ENCODE measurements at places on chromosomes 5 and 9.

- DNase-seq: no peak
Observed at GRCh38 chr9:5854063-5854790, 21.3 kb upstream of the ERMP1 start.

- DNase-seq: no peak
Observed at GRCh38 chr9:90926936-90927335, 125.3 kb downstream of the SYK start.

- DNase-seq: no peak
Observed at GRCh38 chr5:3546028-3546427, 49.6 kb upstream of the IRX1 start.

DNA sequence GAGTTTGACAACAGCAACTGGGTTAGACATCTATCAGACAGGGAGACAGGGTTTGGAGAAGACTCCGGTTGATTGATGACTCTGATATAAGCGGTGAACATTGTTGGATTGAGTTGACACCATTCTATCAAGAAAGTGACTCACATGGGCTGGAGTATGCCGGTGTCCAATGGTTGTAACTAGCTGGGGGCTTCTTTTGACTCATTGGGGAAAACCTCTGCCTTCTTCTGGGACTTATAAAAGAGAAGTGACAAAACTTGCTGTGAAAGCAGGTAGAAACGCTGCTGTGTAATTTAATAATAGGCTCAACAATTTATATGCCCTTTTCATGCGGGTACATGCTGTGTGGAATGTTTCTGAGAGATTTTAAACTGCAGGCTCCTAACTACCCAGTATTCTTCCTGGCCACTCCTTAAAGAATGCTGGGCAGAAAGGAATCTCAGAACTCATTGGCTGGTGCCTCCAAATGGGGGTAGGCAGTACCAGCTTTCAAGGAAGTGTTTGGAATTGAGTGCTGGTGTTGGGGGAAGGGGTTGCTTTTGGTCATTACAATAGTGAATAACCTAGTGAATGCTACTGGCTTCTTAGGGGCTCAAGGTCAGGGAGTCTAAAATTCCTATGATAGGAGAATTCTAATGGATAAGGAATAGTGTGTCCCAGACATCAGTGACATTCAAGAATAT lies 43.9 kb downstream of the FYB1 start:
- DNase-seq: no peak

GRCh38 chr9:30250872-30251271 lies 2133.6 kb upstream of the ACO1 start:
- no peak for DNase-seq

DNA sequence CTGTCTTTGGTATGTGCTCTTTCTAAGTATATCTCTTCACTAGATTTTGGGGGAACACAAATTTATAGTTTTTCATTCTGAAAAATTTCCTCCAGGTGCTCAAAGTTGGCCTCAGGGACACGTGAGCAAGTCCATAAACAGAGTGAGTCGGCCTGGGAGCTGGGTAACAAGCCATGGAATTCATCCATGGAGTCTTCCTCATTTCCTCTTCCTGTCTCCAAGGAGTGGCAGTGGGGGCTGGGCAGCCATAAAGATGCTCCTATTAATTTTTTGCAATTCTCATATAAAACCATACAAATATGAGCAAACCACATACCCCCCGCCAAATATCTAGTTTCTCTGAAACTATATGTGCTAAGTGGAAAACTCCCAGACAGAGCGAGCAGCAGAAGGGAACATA lies 136.6 kb upstream of the OTULINL start:
- no peak for DNase-seq

- DNase-seq: no peak
Observed at GRCh38 chr9:76417394-76417793, 23.2 kb upstream of the RFK start.

DNA sequence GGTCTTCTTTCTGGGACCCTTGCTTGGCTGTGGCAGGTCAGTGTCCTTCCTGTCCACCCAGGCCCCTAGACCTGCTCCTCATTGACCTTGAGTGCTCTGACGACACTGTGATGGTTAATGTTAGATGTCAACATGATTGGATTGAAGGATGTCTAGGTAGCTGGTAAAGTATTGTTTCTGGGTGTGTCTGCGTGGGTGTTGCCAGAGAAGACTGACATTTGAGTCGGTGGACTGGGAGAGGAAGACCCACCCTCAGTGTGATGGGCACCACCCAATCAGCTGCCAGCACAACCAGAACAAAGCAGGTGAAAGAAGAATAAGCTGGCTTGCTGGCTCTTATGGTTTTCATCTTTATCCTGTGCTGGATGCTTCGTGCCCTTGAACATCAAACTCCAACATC lies 74.5 kb downstream of the CFAP90 start:
- no peak for DNase-seq

DNA sequence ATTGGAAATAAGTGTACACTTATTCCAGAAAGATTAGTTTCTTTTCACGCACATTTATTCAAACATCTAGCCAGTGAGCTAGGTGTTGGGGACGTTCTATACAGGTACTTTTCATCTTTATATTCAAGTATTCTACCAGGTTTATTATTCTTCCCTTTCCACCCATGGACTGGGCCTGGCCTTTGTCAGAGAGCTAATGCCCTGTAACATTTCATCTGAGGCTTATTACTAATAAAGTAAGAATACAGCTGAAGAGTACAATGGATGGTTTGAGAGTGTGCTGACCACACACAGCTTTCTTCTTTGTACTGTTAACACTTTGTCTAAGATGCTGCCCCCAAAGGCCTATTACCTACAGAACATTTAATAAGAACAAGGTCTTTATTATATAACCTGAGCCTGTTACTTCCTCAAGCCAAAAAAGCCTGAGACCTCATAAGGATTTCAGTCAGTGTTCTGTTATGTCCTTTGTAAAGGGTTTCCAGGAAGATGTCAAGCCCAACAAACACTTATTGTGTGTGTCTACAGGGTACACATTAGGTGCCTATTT lies 93.5 kb downstream of the ZNF608 start:
- DNase-seq: no peak

DNA sequence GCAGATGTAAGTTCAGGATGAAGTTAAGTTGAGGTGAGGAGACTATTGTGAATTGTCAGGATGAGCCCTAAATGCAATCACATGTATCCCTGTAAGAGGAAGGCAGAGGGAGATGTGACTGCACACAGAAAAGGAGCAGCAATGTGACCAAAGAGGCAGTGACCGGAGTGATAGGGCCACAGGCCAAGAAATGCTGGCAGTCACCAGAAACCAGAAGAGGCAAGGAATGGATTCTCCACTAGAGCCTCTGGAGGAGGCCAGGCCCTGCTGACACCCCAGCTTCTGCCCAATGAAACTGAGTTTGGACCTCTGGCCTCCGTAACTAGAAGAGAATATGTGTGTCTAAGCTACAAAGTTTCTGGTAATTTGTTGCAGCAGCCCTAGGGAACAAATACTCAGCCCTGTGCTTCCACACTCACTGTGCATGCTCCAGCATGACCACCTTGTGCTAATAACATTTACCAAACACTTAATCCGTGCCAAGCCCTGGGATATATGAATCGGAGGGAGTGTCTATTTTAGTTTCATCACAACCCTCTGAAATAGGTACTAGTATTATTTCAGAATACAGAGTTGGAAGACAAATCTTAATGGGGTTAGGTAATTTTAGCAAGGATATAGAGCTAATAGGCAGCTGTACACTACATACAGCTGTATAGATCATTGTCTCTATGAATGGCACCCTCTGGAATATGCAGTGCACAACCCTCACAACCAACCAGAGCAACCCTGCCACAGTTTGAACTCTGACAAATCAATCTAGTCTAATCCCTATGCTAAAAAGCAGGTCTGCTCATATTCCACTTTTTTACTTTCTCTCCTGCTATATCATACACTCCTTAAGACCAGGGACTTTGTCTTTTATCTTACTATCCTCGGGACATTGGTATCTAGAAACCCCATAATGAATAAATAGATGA lies 7.8 kb upstream of the GPX8 start:
- DNase-seq: no peak

DNA sequence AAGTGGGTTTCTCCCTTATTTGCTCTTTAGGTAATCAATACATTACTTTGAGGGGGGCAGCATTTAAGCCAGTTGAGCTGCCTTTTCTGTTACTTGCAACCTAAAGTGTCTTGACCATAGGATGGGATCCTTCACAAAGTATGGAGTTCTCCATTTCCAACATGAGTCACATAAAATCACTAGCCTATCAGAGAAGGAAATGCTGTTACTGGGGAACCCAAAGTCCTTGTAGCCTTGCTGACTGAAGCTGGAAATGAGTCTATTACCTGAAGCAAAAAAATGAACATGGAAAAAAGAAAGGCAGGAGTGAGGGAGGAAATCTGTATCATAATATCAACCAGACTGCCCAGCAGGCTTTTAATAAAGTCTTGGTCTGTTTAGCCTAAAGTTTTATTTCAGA lies 42.8 kb upstream of the SLIT3 start:
- no peak for DNase-seq

DNA sequence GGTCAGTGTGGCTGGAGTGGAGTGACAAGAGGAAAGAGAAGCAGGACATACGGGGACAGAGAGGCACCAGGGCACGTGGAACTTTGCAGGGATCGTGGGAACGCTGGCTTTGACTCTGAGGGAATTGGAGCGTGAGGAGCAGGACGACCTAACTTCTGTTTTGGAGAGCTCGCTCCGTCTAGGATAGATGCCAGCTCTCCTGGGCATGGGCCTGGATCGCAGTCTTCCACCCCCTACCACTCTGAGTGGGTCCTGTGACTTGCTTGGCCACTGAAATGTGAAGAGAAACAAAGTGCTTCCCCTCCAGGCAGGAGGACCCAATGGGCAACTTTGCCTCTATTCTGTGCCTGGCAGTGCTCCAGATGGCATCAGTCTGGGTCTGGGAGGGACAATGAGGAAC lies 8.7 kb upstream of the SH3PXD2B start:
- peak; percentile 27 for DNase-seq

DNA sequence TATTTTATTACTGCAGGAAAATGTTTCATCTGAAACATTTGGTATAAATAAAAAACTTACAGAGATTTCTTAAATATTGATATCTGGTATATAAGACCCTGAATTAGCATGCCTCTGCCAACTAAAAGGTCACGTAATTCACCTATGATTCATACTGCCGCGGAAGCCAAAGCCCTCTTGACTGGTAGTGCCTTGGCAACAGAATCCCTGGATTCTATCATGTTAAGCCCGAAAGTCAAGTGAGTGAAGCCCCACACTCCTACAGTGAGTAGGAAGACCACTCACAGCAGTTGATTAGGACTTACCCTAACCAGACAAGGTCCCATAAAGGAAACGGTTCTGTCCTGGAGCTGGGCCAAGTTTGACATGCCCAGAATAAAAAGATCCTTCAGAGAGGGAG lies 175.6 kb upstream of the NREP start:
- no peak for DNase-seq

- DNase-seq: no peak
Observed at GRCh38 chr9:35294066-35294465, 132.3 kb downstream of the UNC13B start.

DNA sequence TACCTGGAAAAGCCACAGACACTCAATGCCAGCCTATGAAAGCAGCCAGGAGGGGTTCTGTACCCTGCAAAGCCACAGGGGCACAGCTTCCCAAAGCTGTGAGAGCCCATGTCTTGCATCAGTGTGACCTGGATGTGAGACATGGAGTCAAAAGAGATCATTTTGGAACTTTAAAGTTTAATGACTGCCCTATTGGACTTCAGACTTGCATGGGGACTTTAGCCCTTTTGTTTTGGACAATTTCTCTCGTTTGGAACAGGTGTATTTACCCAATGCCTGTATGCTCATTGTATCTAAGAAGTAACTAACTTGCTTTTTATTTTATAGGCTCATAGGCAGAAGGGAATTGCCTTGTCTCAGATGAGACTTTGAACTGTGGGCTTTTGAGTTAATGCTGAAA lies 244.9 kb upstream of the TYRP1 start:
- no peak for DNase-seq

DNA sequence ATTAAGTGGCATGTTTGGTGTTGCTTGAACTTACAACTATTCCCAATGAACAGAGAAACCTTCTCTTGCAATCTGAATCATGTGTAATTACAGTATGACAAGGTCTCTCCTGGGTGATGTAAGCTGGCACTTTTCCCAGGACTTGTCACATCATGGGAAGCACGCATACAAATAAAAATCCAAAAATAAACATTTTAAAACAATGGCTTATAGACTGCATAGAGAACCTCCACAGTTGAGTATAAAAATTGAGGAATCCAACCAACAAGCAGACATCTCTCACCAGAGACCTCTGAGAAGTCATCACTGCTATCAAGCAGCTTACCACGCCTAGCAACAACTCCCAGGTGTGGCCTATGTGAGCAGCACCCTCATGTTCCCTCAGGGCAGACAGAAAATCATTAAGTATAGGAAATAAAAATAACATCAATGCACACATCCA lies 3.9 kb downstream of the MLLT3 start:
- DNase-seq: no peak

DNA sequence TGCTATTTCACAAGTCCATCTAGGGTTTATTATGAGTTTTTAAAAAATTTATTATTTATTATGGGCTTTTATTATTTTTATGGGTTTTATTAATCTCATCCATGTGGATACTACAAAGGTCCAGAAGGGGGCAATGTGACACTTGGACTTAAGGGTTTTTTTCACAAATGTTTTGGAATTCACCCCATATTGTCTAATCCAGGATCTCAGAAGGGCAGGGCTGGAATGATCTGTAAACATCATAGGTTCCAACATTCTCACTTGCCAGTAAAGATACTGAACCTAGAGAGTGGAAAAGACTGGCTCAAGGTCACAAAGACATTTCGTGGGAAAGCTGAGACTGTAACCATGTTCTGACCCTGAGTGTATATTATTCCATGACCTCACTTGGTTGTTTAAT lies 35.6 kb downstream of the NIM1K start:
- no peak for DNase-seq

GRCh38 chr5:143496943-143497342 lies 93.5 kb upstream of the NR3C1 start:
- DNase-seq: no peak

DNA sequence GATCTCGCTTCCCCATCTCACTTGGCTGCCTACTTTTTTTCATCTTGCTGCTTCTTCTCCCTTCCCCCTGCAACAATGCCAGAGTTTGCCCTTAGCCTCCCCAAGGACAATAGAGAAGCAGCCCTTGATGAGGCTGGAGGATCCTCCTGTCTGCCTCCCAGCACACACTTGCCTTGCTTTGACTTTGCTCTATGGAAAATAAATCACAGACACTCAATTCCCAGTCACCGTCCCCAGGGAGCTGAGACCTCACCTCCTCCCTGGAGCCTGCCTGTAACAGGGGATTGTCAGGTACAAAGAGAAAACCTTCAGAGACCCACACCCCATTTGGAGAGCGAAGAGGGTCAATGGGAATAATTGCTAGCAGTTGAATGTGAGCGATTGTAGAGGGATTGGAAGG lies 242.1 kb upstream of the ZNF462 start:
- DNase-seq: no peak

DNA sequence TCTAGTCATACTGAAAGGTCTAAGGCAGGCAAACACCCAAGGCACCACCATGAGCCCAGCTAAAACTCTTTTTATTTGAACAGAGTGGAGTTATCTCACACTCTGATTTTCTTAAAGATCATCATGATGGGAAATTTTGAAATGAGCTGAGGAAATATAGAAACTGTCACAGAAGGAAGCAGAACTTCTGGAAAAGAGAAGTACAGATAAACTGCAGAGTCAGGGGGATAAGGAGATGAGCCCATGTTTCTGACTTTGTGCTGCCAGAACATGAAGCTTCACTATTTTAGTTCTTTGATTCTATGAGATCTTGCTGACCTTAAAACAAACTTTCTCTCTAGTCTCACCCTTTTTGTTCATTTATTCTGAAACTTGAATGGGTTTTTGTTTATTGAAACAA lies 406.5 kb upstream of the EDIL3 start:
- no peak for DNase-seq

GRCh38 chr5:62584391-62584790 lies 5.8 kb downstream of the LRRC70 start:
- no peak for DNase-seq
